H9 (cell line): ENCODE measurements at places on chromosomes 7 and 10. TPM values are rescaled to one million over a fixed set of nuclear protein-coding genes. Genes with fewer than 3 reads are reported as not detected.

Gene MYL10
- total RNA-seq = 0.50 TPM in 1 of 2 replicates, not detected in the other

Gene NFKB2
- total RNA-seq = 21.0 and 23.7 TPM in 2 replicates

- H3K4me3 ChIP-seq = no peak overlapping the region
- H3K4me1 ChIP-seq = no peaks in the 10 kb centered on the region
- no peaks in the 10 kb centered on the region for H3K36me3 ChIP-seq
- H3K27ac ChIP-seq = no peak overlapping the region
Observed at GRCh38 chr10:128468462-128468861, 342.2 kb upstream of the MKI67 start.

GRCh38 chr7:17229228-17229627 lies 69.2 kb upstream of the AHR start:
- no peaks in the 10 kb centered on the region for H3K27me3 ChIP-seq
- H3K36me3 ChIP-seq = no peaks in the 10 kb centered on the region
- no peaks in the 10 kb centered on the region for H3K4me1 ChIP-seq
- no peak overlapping the region for H3K27ac ChIP-seq
- no peak for DNase-seq
- H3K4me3 ChIP-seq = no peak overlapping the region

DNA sequence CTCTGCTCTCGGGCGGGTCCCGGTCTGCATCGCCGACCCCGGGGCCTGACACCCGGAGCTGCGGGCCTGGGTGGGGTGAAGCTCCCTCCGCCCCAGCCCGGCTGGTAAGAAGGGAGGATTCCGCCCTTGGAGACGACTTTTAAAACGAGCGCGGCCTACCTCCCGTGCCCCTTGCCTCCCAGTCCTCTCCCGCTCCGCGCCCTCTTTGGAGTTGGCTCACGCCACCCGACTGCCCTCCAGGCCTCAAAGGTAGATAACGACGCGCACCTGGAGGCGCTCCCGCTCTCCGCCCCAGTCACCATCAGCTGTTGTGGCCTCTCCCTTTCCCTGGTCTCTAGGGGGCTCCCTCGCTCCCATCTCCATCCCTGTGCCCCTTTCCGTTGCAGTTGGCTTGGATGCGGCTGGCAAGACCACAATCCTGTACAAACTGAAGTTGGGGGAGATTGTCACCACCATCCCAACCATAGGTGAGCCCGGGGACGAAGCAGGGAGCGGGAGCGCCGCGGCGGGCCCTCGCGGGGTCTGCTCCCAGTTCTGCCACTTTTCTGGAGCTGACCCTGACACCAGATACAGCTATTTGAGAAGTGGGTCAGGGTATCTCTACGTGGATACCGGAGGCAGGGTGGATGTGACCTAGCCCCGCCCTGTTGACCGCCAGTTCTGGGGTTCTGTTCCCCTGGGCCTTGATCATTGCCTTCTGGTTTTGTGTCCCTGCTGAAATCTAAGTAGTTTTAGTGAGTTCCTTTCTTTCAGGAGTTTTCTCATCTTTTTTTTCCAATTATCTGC lies 679 bp downstream of the ARF5 start:
- H3K4me1 ChIP-seq = peaks cover 2% of the 10 kb centered on the region; the same call in 1 of the 2 replicates
- peaks cover 33% of the 10 kb centered on the region for H3K36me3 ChIP-seq
- H3K4me3 ChIP-seq = peak overlapping the region; percentile 94
- peak; percentile 85 for DNase-seq
- peaks cover 7% of the 10 kb centered on the region; the same call in 1 of the 2 replicates for H3K27me3 ChIP-seq
- no peak overlapping the region for H3K27ac ChIP-seq
